ENCODE measurements at places on chromosomes 6 and 20.

DNA sequence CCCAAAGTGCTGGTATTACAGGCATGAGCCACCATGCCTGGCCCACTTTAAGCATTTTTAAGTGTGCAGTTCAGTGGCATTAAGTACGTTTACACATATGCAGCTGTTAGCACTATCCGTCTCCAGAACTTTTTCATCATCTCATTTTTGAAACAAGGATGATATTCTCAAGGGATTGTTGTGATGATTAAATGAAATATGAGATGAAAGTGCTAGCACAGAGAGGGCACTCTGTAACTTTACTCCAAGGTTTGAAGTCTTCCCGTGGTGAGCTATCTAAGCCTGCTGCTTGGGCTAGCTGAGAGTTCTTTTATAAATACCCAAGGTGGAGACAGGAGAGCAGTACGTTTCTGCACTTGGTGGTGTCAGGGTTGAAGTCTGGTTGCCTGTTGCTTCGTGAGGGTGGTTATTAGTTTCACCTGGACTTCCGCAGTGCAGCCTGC is 6.6 kb downstream of the TM9SF4 start:
- DNase-seq, result no peak

DNA sequence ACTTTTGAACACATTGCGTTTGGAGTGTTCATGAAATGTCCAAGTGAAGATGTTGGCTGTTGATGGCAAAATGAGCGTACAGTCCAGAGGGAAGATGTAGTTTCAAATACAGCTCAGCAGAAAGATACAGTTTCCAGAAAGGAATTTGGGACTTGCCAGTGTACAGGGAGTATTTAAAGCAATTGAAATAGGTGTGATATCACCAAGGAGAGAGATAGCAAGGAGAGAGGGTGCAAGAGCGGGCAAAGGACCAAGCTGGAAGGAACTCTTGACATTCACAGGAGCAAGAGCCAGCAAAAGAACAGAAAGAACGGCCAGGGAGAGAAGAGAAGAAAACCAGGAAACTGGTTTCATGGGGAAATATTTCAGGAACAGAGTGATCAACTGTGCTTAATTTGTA is 47.8 kb downstream of the CARMIL1 start:
- DNase-seq, result no peak

GRCh38 chr6:158512809-158513208 is 47.1 kb upstream of the TMEM181 start:
- DNase-seq, result no peak

DNA sequence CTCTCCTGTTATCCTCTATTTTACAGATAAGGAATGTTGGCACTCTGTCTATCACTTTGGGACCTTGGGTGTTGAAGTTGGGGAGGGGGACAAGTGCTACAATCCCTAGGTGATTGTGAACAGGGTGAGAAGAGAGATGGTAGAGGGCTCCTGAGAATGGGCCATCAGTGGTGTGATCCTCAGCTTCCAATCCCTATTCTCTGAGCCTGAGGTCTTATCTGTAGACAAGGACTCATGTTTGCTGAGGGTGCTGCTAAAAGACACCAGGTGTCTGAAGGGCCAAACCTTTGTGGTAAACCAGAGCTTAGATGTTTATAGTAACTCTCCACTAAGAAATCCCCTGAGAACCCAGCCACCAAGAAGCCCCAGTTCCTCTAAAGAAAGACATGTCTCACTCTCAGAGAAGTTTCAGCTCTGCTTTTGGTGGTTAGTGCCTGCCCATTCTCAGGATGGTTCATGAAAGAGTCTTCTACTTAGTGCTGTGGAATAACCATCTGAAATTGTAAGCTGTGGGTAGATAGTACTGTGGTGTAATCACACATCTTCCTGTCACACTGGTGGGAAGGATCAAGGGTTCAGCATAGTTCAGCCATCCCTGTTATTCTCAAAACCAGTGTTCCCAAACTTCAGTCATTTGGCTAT is 58.2 kb upstream of the IL20RA start:
- DNase-seq, result no peak

GRCh38 chr6:160461641-160462040 is 113.5 kb downstream of the SLC22A3 start:
- DNase-seq, result no peak

DNA sequence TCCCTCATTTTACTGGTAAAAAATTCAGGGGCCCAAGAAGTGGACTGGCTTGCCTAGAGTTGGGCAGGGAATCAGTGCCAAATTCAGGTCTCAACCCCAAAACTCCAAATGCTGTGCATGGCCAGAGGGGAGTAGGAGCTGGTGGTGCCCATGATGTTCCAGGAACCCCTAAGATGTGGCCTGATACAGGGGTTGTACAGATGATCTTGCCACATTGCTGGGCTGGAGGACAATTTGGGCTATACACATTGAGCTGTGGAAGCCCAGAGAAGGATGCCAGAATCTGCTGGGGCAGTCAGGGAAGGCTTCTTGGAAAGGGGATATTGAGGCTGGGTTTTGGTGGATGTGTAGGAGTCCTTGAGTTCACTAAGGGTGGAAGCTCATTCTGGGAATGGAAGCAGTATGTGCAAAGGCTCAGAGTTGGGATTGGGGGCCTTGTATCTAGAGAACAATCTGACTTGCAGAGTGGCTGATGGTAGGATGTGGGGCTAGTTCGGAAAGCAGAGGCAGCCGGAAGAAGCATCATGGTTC is 38.0 kb upstream of the APCDD1L start:
- no peak for DNase-seq

- DNase-seq, result no peak
Observed at GRCh38 chr6:17700421-17701416, 6.0 kb downstream of the NUP153 start.

DNA sequence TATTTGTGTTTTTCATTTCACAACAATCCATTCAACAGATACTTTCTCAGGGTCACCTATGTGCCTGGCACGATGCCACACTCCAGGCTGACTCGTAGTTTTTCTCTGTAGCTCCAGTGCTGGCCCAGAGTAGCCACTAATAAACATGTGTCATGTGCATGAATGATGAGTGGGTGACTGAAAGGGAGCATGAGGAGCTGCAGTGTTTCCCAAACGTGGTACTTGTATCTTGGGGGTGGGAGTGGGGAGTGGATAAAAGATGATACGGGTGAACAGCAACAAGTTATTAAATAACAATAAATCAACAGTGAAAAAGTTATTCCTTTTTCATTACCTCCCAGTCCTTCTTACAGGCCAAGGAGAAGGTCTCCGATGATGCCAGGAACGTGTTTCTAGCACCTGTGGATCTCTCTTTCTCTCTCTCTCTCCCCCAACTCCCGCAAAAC is 17.1 kb downstream of the SRXN1 start:
- no peak for DNase-seq

DNA sequence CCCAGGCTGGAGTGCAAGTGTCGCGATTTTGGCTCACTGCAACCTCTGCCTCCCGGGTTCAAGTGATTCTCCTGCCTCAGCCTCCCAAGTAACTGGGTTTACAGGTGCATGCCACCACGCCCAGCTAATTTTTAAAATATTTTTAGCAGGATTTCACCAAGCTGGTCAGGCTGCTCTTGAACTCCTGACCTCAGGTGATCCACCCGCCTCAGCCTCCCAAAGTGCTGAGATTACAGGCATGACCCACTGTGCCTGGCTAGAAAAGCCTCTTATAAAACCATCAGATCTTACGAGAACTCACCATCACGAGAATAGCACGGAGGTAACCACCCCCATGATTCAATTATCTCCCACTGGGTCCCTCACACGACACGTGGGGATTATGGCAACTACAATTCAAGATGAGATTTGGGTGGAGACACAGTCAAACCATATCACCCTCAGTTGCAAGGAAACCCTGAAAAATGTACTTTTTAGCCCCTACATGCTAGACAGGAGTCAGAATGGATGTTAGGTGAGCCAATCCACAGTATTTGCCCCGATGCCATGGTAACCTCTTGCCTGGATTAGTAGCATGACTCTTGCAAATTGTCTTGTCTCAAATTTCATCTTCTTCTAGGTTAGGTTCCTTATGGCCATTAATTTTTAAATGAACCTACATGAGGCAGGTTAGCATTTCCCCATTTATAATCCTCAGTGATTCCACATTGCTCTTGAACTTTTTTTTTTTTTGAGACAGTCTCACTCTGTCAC is 17.1 kb upstream of the SASH1 start:
- no peak for DNase-seq

GRCh38 chr20:13261460-13262301 is 40.6 kb downstream of the ISM1 start:
- peak; percentile 55 for DNase-seq

GRCh38 chr6:15574486-15574885 is 88.3 kb downstream of the DTNBP1 start:
- DNase-seq, result no peak

GRCh38 chr6:152404936-152405595 is 232.1 kb downstream of the SYNE1 start:
- DNase-seq, result no peak

DNA sequence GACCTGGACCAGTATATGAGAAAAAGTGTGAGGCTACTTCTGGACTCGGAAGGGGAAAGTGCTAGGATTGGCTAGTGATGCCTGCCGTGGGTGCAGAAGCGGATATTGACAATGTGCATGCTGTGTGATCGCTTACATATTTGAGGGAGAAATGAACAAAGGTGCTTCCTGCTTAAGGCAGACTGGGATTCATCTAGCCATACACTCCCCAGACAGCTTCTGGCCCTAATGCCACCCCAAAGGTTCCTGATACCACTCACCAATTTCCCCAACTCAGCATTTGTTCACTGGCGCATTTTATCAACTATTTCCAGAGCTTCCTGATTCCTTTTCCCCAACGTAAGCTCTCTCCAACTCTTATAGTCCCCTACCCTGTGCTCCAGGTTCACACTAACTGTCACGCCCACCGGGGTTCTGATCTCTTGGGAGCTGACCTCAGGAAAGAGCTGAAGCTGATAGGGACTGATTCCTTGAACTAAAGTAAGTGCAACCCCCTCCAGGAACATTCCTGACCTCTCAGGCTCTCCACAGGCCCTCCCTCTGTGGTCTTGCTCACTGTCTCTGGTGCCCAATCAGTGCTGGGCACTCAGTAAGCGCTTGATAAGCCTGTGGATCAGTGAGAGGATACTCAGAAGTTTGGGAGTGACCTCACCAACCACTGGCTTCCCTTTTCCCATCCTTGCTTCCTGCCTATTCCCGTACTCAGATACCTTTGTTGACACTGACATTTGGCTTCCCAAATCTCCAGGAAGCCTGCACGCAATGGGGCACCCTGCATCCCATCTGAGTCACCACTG is 73.3 kb downstream of the MRPL14 start:
- no peak for DNase-seq

GRCh38 chr6:87274660-87275274 is 47.6 kb upstream of the SMIM8 start:
- no peak for DNase-seq

GRCh38 chr6:148557796-148558321 is 189.0 kb upstream of the UST start:
- DNase-seq, result no peak

DNA sequence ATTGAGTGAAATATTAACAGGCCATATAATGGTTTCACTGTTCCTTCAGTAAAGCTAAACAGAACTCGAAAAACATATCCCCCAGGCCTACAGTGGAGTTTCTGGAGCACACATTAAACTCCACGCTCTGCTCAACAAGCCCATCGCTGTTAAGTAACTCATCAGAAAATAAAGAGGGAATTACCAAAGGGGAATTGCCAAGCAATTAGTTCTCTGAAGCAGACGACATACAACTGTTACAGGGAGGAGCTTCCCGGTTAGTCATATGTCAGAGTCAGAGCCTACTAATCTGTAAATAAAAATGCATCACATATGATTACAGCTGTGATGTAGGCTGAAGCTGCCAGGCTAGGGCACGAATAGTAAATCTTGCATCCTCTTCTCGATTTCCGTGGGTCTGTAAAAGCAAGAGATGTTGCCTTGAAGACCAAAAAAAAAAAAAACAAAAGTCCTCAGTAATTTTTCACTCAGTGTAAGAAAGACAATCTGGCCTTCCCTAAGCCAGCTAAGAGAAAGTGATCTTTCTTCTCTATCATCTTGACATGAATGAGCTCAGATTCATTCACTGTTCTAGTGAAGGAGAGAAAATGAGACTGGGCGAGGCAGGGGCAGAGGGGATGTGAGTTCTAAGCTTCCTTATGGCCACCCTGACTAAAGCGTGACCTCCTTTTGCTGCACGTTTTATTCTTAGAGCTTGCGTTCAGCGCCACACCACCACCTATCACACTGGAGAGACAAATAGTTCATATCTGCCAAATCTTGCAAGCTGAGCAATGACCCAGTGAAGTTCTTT is 13.8 kb downstream of the ATXN1 start:
- no peak for DNase-seq

- DNase-seq, result no peak
Observed at GRCh38 chr20:44838521-44838920, 28.2 kb upstream of the RIMS4 start.

DNA sequence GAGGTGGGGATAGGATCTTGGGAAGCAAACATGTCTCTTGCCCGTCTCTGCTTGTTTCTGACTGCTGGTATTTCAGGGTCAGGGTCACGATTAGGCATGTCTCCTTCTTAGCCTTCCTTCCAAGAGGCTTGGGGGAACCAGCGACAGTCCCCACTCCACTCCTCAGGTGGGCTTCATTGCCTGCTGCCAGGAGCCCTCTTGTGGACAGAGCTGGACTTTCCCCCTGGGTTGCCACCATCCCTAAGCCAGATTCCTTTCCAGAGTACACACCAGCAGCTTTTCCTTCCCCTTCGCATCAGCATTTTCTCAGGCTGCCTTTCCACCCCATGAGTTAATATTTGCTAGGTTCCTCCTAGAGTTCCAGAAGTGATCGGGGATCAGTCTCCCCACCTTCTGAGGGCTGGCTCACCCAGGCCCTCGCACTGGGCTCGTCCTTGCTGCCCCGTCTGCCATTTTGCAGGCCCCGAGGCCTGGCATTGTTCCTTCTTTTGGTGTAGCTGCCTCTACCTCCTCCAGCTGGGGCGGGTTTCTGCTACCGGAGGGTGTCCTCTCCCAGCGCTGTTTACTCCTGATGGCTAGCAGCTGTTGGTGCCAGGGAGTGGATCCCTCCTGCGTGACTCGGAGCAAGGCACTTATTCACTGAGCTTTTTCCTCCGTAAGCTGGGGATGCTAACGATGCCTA is 8.8 kb upstream of the C20orf144 start:
- DNase-seq, result no peak

- DNase-seq, result no peak
Observed at GRCh38 chr6:119209452-119210205, 131.2 kb upstream of the FAM184A start.

GRCh38 chr6:39327507-39327906 is 5.0 kb upstream of the KCNK16 start:
- DNase-seq, result no peak

GRCh38 chr20:48364688-48365421 is 462.9 kb downstream of the PREX1 start:
- no peak for DNase-seq

DNA sequence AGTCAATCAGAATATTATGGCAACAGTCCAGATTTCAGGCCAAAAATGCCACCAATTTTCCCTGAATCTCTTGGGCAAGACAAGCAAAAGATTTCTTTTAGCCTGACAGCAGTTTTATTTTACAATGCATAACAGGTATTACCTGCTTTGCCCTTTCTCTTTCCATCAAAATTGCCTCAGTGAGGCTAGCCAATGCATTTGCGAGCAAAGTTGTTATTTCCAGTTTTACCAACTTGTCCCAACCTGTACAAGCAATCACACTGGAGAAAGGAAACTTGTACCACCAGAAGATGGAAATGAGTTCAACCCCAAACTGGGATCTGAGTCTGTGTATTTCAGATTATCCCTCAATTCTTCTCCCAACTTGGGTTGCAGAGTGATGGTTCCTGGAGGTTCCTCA is 279.9 kb upstream of the CDYL start:
- no peak for DNase-seq

- no peak for DNase-seq
Observed at GRCh38 chr6:17945111-17945510, 42.3 kb downstream of the KIF13A start.

Measured in stimulated activated CD8-positive, alpha-beta memory T cell treated with anti-CD3 and anti-CD28 coated beads, Interleukin-4, amount 100 ng/mL, for 24 hours (primary cell).